Sigmoid colon (tissue), 7 donors: ENCODE measurements at places on chromosomes 7 and 10.

DNA sequence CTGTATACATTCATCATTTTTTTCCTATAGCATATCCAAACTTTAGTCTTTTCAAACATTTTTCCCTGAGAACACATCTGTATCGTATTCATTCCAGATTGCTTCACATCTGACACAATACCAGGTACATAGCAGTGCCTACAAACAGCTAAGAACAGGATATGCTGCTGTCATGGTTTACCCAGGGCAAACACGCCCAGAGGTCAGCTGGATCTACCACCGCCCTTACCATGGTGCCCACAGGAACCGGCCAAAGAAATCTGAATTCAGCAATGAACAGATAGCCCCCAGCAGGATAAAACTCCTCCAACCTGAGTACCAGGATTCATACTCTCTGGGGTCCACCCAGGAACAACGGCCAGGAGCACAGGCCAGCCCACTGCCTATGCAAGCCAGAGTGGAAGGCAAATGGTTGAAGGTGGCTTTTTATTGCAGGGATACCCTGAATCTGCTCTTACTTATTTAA is 43.0 kb downstream of the TNS3 start:
- H3K27me3 ChIP-seq, result no peaks in the 10 kb centered on the region
- no peak overlapping the region for H3K27ac ChIP-seq
- H3K36me3 ChIP-seq, result no peaks in the 10 kb centered on the region

- no peak overlapping the region for H3K4me3 ChIP-seq
- H3K27me3 ChIP-seq, result no peaks in the 10 kb centered on the region
- no peaks in the 10 kb centered on the region for H3K36me3 ChIP-seq
These were observed 45.1 kb upstream of the AGR3 start for GRCh38 chr7:16926861-16927260.

DNA sequence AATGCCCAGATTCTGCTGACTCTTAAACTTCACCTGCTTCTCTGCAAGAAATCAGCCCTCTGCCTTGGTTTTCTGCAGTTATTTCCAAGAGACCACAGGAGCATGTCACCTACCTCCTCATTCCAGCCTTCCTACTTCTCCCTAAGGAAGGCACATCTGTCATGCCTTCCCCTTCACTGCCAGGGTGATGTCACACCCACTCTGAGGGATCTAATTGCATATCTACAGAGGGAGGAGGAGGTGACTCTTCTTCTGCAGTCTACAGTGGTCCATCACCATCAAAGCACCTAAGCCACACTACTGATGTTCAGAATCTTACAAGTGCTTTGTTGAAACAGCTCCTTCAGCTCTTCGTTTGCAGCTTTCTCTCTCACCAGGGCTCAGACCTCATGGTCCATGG is 275.5 kb downstream of the FGFR2 start:
- no peak overlapping the region for H3K4me3 ChIP-seq
- DNase-seq, result no peak
- no peaks in the 10 kb centered on the region for H3K4me1 ChIP-seq
- H3K36me3 ChIP-seq, result no peaks in the 10 kb centered on the region
- no peak overlapping the region for H3K27ac ChIP-seq
- no peaks in the 10 kb centered on the region for H3K27me3 ChIP-seq

DNA sequence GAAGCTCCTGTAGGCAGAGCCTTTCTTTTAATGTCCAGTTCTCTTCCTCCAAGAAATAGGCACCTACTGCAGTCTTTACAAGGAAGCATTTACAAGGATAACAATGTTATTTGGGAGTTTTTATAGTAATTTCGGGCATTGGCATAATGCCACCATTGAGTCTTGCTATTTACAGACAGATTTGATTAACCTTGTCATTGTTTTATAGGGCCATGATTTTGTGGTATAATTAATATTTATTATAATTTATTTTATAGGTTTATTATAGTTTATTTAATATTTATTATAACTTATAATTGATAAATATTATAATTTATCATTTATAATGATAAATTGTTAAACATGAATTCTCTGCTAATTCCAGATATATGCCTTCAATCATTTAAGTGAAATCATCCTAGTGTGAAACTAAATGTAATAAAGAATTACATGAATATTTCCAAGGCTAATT is 573 bp upstream of the POT1 start:
- DNase-seq, result no peak
- peak overlapping the region; percentile 87 for H3K27ac ChIP-seq
- H3K36me3 ChIP-seq, result no peaks in the 10 kb centered on the region
- no peaks in the 10 kb centered on the region for H3K4me1 ChIP-seq
- no peaks in the 10 kb centered on the region for H3K27me3 ChIP-seq

DNA sequence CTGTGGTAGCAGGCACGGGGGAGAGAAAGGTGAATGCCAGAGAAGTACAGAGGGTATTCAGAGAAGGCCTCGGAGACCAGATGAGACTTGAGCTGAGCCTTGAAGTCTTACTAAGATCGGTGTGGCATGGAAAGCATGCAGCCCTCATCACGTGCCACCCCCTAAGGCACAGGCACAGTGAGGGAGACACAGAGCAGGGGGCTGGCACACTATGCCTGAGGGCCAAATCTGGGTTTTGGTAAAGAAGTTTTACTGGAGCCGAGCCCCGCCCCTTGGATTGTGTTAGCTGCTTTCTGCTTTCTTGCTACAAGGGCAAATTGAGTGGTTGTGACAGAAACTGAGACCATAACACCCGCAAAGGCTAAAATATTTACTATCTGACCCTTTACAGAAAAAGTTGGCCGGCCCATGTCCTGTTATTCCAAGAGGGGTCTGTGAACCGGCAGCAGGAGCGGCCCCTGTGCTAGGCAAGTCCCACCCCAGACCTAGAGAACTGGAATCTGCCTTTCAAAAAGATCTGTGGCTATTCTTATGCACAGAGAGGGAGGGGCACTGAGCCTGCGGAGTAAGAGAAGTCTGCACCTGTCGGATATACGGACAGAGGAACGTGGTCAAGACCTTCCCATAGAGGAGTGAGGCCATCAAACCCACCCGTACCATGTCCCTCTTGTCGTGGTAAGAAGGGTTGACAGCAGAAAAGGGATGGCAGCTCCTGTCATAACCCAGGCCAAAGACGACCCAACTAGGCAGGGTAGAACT is 109.3 kb upstream of the RHEB start:
- no peak overlapping the region for H3K4me3 ChIP-seq
- no peak for DNase-seq
- H3K36me3 ChIP-seq, result no peaks in the 10 kb centered on the region
- H3K4me1 ChIP-seq, result peaks cover 62% of the 10 kb centered on the region

DNA sequence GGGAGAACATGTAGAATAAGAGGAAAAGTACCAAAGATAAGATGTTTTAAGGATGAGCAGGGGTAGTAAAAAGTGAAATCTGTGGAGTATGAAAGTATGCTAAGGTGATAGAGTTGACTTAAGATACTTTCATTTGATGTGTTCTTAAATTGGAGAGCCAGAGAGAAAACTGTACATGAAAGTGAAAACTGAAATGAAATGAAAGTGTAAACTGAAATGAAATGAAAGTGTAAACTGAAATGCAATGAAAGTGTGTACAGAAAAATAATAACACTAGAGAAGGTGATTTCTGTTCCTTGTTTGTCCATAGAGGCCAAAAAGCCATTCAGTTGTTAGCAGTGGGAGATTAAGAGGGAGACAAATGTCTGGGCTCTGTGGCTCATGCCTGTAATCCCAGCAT is 17.5 kb downstream of the AHR start:
- H3K36me3 ChIP-seq, result no peaks in the 10 kb centered on the region
- H3K4me1 ChIP-seq, result peaks cover 36% of the 10 kb centered on the region
- no peaks in the 10 kb centered on the region for H3K27me3 ChIP-seq
- H3K4me3 ChIP-seq, result no peak overlapping the region
- no peak overlapping the region for H3K27ac ChIP-seq
- DNase-seq, result no peak

GRCh38 chr7:130899638-130900401 is 165.8 kb upstream of the KLF14 start:
- H3K4me1 ChIP-seq, result peaks cover 68% of the 10 kb centered on the region
- no peak for DNase-seq
- no peak overlapping the region for H3K4me3 ChIP-seq
- H3K27me3 ChIP-seq, result no peaks in the 10 kb centered on the region
- H3K27ac ChIP-seq, result peak overlapping the region; percentile 78
- no peaks in the 10 kb centered on the region for H3K36me3 ChIP-seq

DNA sequence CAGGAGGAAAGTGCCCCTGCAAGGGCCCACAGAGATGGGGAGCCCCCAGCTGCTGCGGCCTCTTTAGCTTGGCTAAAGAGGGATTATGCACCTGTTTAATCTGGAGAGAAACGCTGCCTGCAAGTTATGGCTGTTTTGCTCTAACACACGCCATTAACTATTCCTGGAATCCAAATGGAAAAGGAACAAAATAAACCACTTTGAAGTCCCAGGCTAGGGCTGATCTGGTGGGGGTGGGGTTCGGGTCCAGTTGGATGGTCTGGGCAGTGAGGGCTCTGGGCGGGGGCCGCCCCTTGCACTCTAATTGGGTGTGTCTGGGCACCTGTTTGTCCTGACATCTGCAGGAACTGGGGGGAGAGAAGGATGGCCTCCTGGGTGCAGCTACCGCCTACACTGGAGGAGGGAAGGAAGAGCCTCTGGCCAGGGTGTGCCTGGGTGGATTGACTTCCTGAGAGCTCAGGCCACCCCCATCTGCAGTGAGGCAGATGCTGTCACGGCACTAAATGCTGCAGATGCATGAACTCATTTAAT is 300.6 kb downstream of the ZEB1 start:
- H3K36me3 ChIP-seq, result no peaks in the 10 kb centered on the region
- no peaks in the 10 kb centered on the region for H3K27me3 ChIP-seq
- no peak overlapping the region for H3K4me3 ChIP-seq
- peak; percentile 70 for DNase-seq
- H3K4me1 ChIP-seq, result peaks cover 46% of the 10 kb centered on the region
- H3K27ac ChIP-seq, result peak overlapping the region; percentile 33

- H3K27ac ChIP-seq, result peak overlapping the region; percentile 30
- no peak for DNase-seq
- H3K36me3 ChIP-seq, result no peaks in the 10 kb centered on the region
These were observed 19.0 kb downstream of the GIMAP4 start for GRCh38 chr7:150586068-150586784.

GRCh38 chr10:69332278-69333010 is 54.1 kb downstream of the HK1 start:
- H3K4me3 ChIP-seq, result no peak overlapping the region
- H3K36me3 ChIP-seq, result no peaks in the 10 kb centered on the region
- H3K27me3 ChIP-seq, result no peaks in the 10 kb centered on the region
- DNase-seq, result no peak
- H3K4me1 ChIP-seq, result no peaks in the 10 kb centered on the region
- peak overlapping the region; percentile 91 for H3K27ac ChIP-seq

DNA sequence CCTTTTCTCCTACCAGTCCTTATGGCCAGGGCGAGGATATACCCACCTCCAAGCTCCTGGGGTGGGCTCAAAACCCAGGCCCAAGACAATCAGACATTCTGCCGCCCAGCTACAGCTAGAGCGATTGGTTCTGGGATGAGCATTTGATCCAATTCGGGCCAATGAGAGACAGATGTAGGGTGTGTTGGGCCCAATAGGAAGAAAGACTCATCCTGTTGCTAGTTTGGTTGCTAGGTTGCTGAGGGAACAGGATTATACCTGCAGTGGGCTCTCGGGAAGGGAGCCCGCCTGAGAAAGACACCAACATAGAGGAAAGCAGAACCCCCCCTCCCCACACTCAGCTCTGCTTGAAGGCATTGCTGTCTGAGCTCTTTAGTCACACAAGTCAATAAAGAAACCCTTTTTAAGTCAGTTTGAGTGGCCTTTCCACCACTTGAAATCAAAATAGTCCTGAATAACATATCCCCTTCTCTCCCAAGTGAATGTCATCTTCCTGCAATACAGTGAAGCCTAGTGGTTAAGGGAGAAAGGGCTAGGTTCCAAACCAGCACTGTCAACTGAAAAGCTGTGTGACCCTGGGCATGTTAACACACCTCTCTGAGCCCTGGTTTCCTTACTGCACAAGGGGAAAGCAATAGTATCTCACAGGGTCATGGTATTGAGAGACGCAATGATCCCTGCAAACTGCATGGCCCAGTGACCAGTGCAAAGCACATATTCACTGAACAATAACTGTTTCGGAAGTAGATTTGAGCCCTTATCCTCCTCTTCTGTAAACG is 21.8 kb downstream of the ITPRIP start:
- H3K27ac ChIP-seq, result peak overlapping the region; percentile 62
- no peak overlapping the region for H3K4me3 ChIP-seq
- peak; percentile 20 for DNase-seq
- peaks cover 33% of the 10 kb centered on the region for H3K36me3 ChIP-seq
- H3K4me1 ChIP-seq, result peaks cover 47% of the 10 kb centered on the region

GRCh38 chr10:32273336-32273735 is 73.6 kb downstream of the EPC1 start:
- H3K27ac ChIP-seq, result no peak overlapping the region
- no peak for DNase-seq

- DNase-seq, result no peak
- H3K4me3 ChIP-seq, result no peak overlapping the region
- H3K27me3 ChIP-seq, result no peaks in the 10 kb centered on the region
- H3K27ac ChIP-seq, result no peak overlapping the region
- H3K36me3 ChIP-seq, result no peaks in the 10 kb centered on the region
These were observed 417.6 kb downstream of the MAGI2 start for GRCh38 chr7:79035858-79036257.

GRCh38 chr10:129963641-129964501 is at the start of gene EBF3:
Gene EBF3, minus strand, starts transcription at chr10:129964274. Its CDS starts 506 bp downstream, at chr10:129963768.
- peak within 1 kb of the TSS; percentile 72 for H3K27ac ChIP-seq
- H3K4me1 ChIP-seq, result peaks cover 57% of the 10 kb centered on the region
- peaks cover 74% of the 10 kb centered on the region for H3K27me3 ChIP-seq
- peak within 1 kb of the TSS; percentile 29 for H3K4me3 ChIP-seq
- no peaks in the 10 kb centered on the region for H3K36me3 ChIP-seq
- peak; percentile 84 for DNase-seq

- no peak overlapping the region for H3K27ac ChIP-seq
- no peaks in the 10 kb centered on the region for H3K4me1 ChIP-seq
- H3K4me3 ChIP-seq, result no peak overlapping the region
- DNase-seq, result no peak
These were observed 145.0 kb downstream of the WDR37 start for GRCh38 chr10:1200866-1201807.

DNA sequence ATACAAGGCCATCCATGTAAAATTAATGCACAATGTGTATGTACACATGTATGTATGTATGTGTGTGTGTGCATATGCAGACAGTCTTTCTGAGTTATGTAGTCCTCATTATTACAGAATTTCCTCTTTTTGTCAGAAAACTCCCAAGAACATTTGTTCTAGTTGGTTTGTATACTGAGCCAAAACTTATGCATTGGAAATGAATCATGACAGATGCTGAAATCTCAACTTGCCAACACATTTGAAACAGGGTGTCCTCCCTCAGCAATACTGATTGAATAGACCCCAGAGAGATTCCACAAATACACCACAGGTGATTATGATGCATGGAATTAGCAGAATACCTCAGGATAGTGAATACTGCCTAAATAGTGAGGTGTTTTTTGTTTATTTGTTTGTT is 472.9 kb upstream of the PCDH15 start:
- no peaks in the 10 kb centered on the region for H3K36me3 ChIP-seq
- H3K4me3 ChIP-seq, result no peak overlapping the region
- no peak for DNase-seq
- no peaks in the 10 kb centered on the region for H3K27me3 ChIP-seq
- H3K4me1 ChIP-seq, result no peaks in the 10 kb centered on the region

- H3K36me3 ChIP-seq, result peaks cover 6% of the 10 kb centered on the region
- no peak overlapping the region for H3K4me3 ChIP-seq
- no peaks in the 10 kb centered on the region for H3K4me1 ChIP-seq
- peak; percentile 50 for DNase-seq
- no peak overlapping the region for H3K27ac ChIP-seq
These were observed 346.9 kb downstream of the TYW1 start for GRCh38 chr7:67343572-67343971.
